NCI-H2081 (cell line): ENCODE measurements at places on chromosomes 12 and 14.

- DNase-seq, result no peak
These were observed 14.8 kb downstream of the MMP14 start for GRCh38 chr14:22850944-22851764.

DNA sequence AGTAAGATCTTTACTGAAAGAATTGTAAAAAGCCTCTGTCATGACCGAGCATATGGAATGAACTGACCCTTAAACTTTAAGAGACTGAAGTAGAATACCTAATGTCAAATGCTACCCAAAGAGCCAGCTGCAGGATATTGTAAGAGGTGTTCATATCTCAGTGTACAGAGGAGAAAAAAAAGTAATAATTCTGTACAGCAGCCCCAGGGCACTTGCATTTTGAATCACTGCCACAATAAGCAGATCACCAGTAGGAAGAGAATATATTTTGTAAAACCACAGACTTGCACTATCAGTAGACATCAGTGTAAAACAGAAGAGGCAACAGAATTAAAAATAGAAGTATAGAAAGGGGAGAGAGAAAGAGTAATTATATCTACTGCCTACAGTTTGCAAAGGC lies 162.6 kb downstream of the PPFIA2 start:
- peak; percentile 71 for DNase-seq

DNA sequence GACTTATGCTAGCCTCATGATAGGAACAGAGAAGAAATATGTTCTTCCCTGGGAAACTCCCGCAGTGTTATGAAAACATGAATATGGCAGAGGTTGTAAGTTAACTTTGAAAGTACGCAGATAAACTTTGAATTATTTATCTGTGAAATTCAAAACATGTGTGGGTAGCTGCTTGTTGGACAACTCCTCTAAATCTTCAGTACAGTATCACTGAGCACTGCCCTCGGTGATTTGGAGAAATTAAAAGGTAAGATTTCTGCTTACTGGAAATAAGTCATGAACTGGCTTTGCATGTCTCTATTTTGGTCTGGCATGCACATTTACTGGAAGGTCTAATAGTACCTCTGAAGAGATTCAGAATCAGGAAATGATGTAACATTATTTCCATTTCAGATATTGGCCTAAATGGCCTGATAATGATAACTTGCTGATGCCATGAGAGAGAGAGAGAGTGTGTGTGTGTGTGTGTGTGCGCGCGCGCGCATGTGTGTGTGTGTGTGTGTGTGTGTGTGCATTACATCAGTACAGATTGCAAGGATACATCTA lies 1441.9 kb upstream of the FLRT2 start:
- no peak for DNase-seq

DNA sequence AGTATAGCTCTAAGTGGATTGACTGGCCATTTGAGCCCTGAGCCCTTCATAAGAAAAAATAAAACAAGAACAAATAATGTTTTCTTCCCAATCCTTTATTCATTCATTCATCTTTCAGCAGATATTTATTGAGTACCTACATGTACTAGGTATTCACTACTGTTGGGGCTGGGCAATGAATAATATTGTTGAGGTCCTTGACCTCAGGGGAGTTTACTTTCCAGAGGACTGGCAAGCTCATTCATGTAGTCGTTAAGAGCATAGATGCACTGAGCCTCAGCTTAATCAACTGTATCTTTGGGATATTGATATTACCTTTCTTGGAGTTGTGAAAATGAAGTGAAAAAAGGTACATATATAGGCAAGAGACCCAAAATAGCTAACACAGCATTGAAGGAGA lies 7.6 kb downstream of the CFAP54 start:
- DNase-seq, result no peak

DNA sequence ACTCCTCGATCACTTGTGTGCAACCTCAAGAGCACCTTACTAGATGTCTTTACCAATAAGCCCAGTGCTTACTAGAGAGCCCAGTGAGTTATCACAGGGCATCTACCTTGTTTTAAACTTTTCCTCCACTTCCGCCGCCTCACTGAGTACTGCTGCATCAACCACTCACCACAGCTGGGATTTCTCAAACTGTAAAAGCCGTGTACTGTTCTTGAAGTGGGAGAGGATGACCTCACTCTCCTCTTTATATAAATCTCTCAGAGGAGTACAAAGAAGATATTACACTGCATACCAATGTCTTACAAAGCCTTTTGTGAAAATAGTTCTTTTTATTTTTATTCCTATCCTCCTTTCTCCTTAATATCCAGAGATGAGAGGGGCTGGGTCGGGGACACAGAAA lies 94.1 kb downstream of the PLCZ1 start:
- DNase-seq, result no peak
